ENCODE measurements at places on chromosomes 11 and 22. TPM values are rescaled to one million over a fixed set of nuclear protein-coding genes. Genes with fewer than 3 reads are reported as not detected.

KRTAP5-7 gene
- polyA plus RNA-seq: not detected

KCNE3 gene
- polyA plus RNA-seq: 4.6 TPM

RGL4 gene
- polyA plus RNA-seq: 0.73 TPM

MMP8 gene
- polyA plus RNA-seq: not detected

CDC42BPG gene
- polyA plus RNA-seq: 17.5 TPM

GANAB gene
- polyA plus RNA-seq: 71.6 TPM

CCDC116 gene
- polyA plus RNA-seq: 0.61 TPM

OR56A1 gene
- polyA plus RNA-seq: not detected

TMEM121B gene
- 0.33 TPM for polyA plus RNA-seq

CD3G gene
- polyA plus RNA-seq: 0.45 TPM

SLC6A5 gene
- not detected for polyA plus RNA-seq

FXYD6 gene
- polyA plus RNA-seq: 7.0 TPM

MRGPRX3 gene
- 0.33 TPM for polyA plus RNA-seq

DEFB131B gene
- not detected for polyA plus RNA-seq

THYN1 gene
- polyA plus RNA-seq: 22.0 TPM

POGLUT3 gene
- 7.8 TPM for polyA plus RNA-seq

SLC36A4 gene
- 2.5 TPM for polyA plus RNA-seq

FBLN1 gene
- 50.3 TPM for polyA plus RNA-seq

PHLDA2 gene
- polyA plus RNA-seq: 19.6 TPM

CDPF1 gene
- polyA plus RNA-seq: 6.6 TPM

PDGFD gene
- 0.52 TPM for polyA plus RNA-seq

OR11H1 gene
- not detected for polyA plus RNA-seq

HBG2 gene
- polyA plus RNA-seq: not detected

PAX6 gene
- 0.10 TPM for polyA plus RNA-seq

OR51B5 gene
- polyA plus RNA-seq: not detected

ACTN3 gene
- polyA plus RNA-seq: 0.02 TPM

SESN3 gene
- 3.7 TPM for polyA plus RNA-seq

KCTD17 gene
- polyA plus RNA-seq: 7.4 TPM

PHOX2A gene
- polyA plus RNA-seq: not detected

CD3D gene
- 5.3 TPM for polyA plus RNA-seq

MYBPC3 gene
- 0.04 TPM for polyA plus RNA-seq

SLC5A4 gene
- 0.08 TPM for polyA plus RNA-seq

MICAL2 gene
- 4.5 TPM for polyA plus RNA-seq

NCR3LG1 gene
- 0.71 TPM for polyA plus RNA-seq

RIMBP3B gene
- not detected for polyA plus RNA-seq

KCNJ4 gene
- polyA plus RNA-seq: not detected

SMC1B gene
- 0.04 TPM for polyA plus RNA-seq

CRYBB1 gene
- 0.14 TPM for polyA plus RNA-seq

DRAP1 gene
- polyA plus RNA-seq: 103 TPM

HSPB2 gene
- 1.8 TPM for polyA plus RNA-seq

PGA5 gene
- polyA plus RNA-seq: 3.2 TPM

POU2AF2 gene
- not detected for polyA plus RNA-seq

TMEM132A gene
- 37.4 TPM for polyA plus RNA-seq

DUSP8 gene
- polyA plus RNA-seq: 0.84 TPM
